ENCODE measurements at places on chromosomes 1 and 21.

DNA sequence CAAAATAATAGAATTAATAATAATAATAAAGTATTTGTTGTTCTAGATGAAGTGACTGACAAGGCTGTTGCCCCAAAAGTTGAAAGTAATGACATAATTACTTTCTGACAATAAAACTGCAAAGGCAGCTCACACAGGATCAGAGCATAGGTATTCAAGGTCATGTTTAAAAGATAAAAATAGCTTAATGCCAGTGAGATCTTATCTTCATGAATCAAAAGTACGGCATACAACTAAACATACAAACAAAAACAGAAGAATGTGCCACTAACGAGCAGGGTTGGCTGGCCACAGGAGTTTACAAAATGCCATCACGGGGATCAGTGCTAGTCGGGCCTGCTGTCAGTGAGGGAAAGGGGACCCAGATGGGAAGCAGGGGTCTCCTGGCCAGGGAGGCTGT is 22.4 kb upstream of the TMPRSS2 start:
- no peak for DNase-seq

DNA sequence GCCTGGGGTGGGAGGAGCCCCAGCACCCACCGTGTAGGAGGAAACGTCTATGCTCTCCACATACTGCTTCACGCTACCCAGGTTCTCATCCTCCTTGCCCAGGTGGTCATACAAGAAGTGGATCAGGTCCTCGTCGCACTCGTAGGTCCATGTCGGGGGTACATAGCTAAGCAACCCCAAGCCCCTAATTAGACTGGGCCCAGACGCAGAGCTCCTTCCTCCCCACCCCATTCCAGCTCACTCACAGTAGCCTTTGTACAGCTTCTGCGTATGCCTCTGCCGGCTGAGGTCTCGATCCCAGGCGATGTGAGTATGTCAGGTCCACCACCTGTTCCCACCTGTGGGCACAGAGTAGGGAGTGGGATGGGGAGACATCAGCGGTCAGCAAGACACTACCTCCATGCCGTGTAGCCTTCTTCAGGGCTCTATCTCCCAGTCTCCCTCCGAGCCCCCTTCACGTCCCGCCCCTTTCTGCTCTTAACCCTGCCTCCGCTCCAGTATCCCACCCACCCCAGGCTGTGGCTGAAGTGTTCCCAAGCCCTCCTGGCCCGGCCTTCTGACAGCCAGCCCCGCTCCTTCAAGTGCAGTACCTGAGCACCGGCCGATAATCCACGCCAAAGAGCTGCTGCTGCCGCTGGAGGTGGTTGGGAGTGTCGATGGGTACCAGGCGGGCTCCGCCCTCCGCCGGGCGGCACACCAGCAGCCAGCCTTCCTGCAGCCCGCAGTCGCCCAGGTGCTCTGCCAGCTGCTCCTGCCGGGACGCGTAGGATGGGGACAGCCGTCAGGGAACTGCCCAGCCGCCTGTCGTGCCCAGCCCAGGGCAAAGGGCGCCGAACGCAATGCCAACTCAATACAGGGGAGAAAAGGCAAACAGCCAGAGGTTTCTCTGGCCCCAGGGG is 919 bp downstream of the HECTD3 start:
- no peak for DNase-seq

DNA sequence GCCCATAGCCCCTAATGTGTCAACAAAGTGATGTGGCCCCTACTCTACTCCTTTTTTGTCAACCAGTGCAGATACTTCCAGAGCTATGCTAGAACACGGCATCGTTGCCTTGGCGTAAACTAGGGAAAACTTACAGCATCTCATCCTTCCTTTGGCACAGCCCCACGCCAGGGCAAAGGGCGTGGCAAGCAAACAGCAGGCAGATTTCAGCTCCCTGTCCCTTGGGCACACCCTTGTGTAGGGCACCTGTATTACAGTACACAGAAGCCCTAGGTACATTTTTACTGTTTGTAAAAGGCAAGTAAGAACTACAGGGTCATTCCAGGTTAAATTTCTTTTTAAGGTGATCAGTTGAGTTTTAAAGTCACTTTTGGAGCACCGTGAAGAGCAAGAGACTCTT is 29.3 kb downstream of the PRDX6 start:
- no peak for DNase-seq

DNA sequence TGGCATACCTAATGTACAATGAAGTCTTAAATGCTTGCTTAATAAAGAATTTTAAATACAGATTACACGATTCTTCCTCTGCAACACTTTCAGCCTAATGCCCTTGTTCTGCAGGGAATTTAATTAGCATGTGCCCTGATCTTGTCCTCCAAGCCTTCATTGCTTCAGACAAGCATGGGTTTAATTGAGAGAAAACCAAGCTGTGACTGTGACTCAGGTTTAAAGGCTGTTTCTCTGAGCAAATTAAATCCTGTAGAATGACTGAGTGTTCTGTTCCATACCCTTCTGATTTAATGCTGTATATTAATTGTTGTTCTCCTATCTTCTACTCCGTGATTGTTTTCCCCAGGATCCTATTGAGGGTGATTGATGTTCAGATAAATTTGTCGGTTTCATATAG is 269.0 kb upstream of the PRMT6 start:
- no peak for DNase-seq

- no peak for DNase-seq
Observed at GRCh38 chr1:89998306-89998705, 3.4 kb downstream of the ZNF326 start.

DNA sequence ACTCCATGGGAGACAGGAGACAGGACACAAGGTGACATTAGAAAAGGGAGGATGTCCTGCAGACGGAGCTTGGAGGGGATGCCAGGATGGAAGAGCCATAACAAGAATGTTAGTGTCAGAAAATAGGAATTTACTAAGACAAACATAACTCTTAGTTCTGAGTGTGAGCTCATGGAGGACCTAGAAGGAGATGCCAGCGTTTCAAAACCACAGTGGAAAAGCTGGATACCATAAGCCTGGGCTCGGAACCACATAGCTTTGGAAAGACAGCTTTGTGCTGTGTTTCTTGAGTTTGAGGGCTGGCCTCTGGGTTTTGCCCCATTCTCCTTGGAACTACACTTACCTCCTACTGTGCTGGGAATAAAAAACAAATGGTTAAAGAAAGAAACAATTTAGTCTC is 128.4 kb downstream of the S1PR1 start:
- DNase-seq, result no peak

DNA sequence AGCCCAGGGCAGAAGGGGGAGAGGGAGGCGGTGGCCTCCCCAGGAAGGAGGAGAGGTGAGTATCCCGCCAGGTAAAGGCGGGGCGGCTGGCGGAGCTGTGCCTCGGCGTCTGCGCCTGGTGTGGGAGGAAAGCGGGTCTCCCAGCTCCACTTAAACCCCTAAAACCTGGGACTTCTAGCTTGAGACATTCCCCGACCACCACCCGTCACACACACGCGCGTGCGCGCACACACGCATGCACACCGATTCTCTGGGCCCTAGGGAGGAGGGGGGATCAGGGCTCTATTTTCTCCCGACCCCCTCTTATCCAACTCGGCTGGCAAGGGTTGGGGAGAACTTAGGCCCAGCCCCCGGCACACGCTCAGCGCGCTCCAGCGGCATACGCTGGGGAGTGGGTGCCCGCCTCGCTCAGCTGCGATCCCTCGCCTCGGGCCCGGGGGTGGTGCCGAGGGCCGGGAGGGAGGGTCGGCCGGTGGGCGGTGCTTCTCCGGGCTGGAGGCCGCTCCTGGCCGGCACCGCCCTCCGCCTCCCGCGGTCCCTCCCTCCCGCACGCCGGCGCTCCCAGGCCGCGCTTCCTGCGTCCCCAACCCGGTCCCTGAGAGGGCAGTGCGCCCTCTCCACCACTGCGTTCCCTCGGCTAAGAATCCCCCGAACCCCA is at the start of gene TMEM51:
Gene TMEM51 (plus strand): TSS at position 564 of the 658 bp plus-strand sequence. CDS start 61,341 bp downstream, outside the sequence.
- peak; percentile 34 for DNase-seq

Measured in COLO829 (cell line).